ENCODE measurements at places on chromosomes 7 and 10. TPM values are rescaled to one million over a fixed set of nuclear protein-coding genes. Genes with fewer than 3 reads are reported as not detected.

DNA sequence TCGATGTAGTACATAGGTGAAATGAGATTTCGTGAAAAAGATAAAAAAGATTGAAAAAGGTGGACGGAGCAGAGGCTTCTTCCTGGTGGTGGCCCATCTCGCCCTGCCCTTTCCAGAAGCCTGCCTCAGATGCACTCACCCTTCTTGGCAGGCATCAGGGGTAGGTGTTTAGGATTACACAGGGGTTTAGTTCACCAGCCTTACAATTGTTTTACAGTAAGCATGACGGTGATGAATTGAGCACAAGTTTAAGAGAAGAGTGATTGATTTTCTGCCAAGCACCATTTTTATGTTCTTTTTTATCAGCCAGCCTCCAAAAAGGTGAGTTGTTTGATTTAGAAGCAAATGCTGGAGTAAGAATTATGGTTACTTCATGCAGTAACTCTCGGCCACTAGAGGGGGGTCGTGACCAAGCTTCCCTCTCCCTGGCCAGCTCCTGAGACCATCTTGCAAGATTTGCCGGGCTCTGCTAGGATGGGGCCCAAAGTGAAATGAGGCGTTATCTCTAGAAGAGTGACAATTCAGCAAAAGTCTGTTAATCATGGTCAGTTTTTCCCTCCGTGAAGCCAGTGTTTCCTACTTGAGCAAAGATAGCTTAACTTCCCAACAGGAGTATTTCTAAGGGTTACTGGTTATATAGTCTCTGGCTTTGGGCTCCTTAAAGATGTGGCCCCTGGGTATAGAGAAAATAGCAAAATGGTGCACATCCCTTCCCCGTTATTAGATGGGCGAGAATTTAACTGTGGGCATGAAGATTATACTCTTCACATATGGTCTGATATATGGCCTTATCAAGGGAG, 228.8 kb downstream of the BMPER start:
- peak; percentile 81 for DNase-seq

DNA sequence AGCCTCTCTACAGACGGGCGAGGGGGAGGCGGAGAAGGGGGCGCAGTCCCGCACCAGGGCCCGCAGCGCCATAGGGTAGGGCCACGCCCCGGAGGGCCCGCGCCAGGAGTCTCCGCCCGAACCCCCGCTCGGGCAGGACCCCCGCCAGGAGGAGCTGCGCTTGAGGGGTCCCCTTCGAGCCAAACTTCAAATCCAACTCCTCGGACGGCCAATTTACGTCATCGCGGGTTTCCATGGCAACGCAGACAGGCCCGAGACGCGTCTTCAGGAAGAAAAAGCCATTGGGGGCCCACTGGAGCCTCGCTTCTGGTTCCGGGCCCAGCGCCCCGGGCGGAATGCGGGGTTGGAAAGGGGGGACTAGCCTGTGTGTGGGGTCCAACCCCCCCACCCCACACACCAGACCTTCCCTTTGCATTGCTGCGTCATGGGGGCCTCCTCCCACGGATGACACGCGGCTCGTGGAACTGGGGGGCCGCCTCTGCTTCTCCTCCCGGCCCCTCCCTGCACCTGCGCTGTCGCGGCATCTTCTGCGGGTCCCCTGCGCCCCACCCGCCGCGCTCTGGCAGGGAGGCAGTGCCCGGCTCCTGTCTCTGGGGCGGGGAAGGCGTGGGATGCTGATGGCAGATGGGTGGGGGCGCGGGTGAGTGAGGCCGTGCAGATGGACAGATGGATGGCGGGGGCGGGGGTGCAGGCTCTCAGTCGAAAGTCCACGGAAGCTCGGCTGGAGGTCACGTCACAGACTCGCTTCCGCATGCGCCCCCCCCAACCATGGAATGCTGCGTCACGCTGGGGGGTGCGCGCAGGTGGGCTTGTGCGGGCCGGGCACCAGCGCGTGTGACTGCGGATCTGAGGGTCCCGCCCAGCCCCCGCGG, 1.2 kb downstream of the CALY start:
- DNase-seq: peak; percentile 65

- peak; percentile 5 for DNase-seq
Observed at GRCh38 chr10:79471776-79472175, 26.4 kb upstream of the ZCCHC24 start.

DNA sequence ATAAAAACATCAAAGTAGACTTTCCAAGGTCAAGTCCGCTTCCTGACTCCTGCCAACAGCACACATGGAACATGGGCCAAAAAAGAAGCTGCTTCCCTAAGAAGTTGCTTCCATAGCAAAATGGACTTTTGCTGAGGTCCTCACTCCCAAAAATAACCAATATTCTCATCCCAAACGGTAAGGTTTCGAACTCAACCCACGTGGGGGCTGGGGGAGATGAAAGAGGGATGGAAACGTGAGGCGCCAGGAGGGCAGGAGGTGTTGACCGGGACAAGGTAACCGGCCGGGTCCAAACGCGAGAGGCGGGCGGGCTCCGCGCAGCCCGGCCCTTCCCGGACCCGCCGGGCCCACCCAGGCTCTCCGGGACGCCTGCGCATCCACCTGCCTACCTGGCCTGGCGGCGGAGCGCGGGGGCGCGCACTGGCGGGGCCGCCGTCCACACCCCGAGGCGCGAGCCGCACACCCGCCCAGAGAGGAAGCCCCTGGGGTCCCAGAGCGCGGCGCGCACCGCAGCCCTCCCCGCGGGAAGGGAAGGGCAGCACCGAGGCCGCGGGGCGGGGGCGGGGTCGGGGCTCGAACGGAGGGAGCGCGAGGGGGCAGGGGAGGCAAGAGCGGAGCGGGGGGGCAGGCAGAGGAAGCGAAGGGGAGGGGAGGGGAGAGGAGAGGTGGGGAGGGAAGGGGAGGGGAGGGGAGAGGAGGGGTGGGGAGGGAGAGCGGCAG, 742 bp downstream of the LMBR1 start:
- DNase-seq: peak; percentile 80

DNA sequence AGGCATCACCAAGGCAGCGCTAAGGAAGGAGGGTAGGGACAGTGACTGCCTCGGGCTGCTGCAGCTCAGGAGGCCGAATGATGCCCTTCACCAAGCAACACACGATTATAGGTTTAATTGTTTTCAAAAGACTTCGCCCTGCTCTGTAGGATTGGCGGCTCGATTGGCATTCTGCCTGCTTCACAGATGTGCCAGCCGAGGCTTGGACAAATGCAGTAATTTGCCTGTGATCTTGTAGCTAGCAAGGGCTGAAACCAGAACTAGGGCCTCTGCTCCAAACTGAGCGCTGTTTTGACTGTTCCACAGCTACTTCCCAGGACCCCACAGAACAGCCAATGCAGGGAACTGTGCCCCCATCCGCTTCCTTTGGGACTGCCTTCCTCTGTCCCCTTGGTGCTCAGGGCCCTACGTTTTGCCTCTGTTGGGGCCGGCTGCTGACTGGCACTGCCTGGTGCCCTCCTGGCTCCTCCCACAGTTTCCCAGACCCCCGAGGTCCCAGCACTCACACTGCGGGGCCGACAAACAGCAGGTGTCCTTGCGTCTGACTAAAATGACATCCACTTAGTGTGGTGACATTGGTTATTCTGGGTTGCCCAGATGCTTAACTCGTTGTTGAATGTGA, 62.6 kb upstream of the EN2 start:
- DNase-seq: no peak

GRCh38 chr7:109751241-109751640, 1181.6 kb downstream of the DNAJB9 start:
- DNase-seq: no peak

GRCh38 chr10:48246501-48246900, 28.0 kb downstream of the FRMPD2 start:
- DNase-seq: peak; percentile 9

DNA sequence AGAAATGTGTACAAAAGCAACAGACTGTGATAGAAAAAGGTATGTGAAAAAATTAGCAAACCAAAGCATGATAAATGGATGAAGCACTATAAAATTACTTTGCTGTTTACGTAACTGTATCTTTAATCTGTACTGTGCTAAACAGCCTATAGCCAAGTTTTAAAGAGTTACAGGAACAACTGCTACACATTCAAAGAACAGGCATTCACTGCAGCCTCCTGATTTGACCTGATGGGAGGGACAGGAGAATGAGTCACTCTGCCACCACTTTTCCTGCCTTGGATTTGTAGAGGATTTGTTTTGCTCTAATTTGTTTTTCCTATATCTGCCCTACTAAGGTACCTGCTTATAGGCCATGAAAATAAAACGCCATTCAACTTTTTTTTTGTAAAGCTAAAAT, 116.1 kb downstream of the FANK1 start:
- DNase-seq: no peak

DNA sequence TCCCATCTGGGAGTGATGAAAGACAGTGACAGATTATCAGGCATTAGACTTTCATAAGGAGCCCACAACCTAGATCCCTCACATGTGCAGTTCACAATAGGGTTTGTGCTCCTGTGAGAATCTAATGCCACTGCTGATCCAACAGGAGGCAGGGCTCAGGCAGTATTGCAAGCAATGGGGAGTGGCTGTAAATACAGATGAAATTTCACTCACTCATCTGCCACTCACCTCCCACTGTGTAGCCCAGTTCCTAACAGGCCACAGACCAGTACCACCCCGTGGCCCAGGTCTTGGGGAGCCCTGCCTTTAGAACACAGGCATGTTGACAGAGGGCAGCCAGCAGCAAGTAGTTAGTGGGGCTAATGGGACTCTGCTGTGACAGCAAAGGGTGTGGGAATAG, 137.3 kb upstream of the NANOS1 start:
- no peak for DNase-seq

- peak; percentile 75 for DNase-seq
Observed at GRCh38 chr10:24952707-24953645, 570 bp upstream of the PRTFDC1 start.

DNA sequence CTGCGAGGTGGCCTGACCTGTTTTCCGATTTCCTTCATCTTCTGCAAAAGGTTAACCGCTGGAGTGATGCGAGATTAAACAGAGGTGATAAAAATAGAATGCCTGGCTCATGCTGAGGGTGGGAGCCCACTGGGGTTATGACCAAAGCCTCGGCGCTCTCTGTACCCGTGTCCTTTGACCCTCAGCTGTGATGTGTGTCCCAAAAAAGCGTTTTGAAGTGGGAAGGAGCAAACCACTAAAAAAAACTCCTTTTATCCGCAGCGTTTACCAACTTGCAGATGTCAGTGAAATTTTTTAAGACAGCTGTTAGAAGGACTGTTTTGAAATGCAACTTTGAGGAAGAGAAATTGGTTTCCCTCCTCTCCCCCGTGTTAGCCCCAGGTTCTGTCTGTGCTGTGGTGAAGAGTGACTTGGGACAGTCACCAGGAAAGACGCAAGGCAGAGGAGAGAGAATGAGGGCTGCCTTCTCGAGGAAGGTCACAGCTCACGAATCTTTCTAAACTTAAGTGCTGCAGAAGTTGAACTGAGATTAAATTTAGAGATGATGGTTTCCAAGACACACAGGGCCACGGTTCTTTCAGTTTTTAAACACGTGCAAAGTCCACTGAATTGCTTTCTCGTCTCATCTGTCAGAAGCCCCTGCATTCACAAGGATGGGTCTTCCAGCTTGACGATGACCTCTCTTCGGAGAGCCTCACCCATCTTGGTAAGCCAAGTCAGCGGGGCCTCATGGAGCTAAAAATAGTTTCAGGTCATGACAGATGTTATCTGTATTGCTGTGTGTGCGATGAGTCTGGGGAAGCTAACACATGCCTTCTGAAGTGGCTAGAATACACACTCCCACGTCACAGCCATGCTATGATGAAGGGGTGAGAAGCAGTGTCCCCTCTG, 27.6 kb downstream of the AMZ1 start:
- no peak for DNase-seq

GRCh38 chr10:97399843-97400545, 1.1 kb downstream of the RRP12 start:
- no peak for DNase-seq

The AKR1C1 gene
- 1.9 TPM for total RNA-seq

The UPK3B gene
- 2.1 TPM for total RNA-seq

The GJD4 gene
- total RNA-seq: not detected

The SFRP4 gene
- not detected for total RNA-seq

The NEUROG3 gene
- total RNA-seq: not detected

The INA gene
- total RNA-seq: 14.0 TPM

The ANKRD22 gene
- total RNA-seq: not detected

The TMEM140 gene
- not detected for total RNA-seq

The FRMD4A gene
- 19.6 TPM for total RNA-seq

The POU6F2 gene
- 1.9 TPM for total RNA-seq

The AHR gene
- 6.1 TPM for total RNA-seq
